GM19239 (cell line): ENCODE measurements at places on chromosomes 3 and 15.

DNA sequence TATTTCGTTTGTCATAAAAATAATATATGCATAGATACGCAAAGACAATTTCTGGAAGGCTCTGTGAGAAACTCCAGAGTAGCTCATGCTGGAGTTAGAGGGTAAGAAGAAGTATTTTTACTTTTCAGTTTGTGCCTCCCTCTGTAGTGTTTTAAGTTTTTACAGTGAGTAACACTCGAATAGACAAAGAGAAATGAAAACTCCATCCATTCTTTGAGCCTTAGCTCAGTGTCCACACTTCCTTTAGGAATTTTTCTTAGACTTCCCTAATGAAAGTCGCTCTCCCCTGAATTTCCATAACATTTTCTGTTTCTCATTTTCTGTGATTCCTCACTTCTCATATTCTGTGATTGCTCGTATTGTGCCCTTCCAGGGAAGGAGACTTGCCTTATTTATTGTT lies 2.1 kb downstream of the BLOC1S6 start:
- no peak for DNase-seq

DNA sequence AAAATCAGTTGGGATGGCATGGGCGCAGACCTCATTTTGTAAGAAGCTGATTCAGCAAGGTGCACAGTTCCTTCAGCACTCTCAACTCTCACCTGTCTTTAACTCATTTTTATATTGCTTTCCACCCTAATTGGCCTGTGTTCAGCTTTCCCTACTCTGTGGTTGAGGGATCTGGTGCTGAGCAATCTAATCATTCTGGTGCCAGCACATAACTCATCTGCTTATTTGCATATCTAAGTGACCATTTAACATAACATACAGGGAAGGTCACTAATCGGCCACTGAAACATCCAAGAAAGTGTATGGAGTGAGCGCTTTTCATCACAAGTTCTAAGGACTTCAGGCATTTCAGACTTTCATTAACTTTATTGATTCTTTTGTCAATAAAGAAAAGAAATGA lies 303.4 kb upstream of the ROPN1 start:
- DNase-seq, result no peak

- peak; percentile 41 for DNase-seq
Measured at GRCh38 chr3:193240850-193241706, at the start of gene PLAAT1. TSS of gene PLAAT1 (plus strand) at chr3:193241222. CDS start at chr3:193255651, 14,429 bp downstream.

GRCh38 chr3:7545334-7545733 lies 684.4 kb downstream of the GRM7 start:
- DNase-seq, result no peak

DNA sequence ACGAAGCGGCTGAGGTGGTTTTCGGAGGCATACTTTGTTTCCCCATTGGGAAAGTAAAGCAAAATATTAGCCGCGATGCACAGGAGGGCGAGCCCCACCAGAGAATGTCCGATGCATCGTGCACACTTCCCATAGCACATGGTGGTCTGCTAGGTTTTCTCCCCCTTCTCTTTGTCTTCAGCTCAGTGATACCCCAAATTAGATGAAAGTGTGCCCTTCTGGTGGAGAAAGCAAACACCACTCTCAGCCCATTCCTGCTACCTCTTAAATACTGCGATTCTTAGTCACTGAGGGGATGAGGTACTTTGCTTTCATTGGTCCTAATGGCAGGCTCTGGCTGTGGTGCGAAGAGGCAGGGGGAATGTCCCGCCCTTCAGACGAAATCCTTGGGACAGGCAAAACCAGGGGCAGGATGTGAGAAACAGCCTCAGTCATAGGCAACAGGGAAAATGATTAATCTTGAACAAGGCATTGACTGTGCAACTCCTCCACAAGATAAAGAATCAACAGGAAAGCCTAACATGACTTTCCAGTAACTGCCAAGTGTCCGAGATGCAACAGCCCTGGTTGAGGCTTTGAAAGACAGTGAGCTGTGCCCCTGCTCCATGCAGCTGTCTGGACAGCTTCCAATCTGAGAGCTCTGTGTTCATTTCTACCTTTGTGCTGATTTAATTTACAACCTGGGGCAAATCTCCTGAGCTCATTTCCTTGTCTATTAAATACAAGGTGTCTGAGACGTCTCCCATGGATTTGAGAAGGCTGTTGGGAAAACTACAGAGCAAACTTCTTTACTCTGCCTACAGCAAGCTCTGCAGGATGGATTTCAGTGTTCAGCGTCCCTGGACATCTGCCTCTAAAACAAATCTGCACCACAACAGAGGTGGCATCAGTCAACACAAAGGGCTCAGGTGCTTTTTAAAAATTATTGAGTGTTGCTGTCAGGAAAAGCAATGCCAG lies at the start of gene TM4SF1:
TM4SF1 (minus strand) TSS at position 242 of the 957 bp plus-strand sequence; CDS start at position 140, 102 bp downstream.
- no peak for DNase-seq

DNA sequence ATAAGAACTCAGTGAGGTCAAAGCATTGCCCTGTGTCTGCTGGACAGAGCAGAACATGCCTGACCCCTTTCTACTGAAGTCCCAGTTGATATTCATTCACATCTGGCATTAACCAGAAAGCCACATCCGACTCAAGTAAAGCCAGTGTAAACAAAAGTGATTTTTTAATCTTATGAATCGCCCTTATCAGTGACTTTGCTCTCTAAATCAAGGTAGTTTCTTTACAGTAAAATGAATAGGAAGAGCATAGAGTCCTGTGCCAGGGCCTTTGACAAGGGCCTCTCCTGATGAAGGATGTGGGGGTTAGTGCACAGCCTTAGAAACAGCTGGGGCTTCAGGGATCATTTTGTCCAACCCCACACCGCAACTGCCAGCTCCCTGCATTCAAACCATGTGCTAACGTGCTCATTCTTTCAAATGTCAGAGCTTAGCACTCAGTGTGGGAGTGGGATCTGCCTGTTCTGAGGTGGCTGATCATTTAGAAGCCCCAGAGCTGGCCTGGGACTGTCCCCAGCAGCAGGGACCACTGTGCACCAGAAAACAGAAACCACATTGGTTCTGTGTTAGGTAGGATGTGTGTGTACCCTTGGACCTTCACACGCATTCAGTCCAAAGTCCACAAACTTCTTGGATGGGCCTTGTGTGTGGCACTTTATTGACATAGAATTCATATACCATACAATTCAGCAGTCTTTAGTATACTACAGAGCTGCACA lies 55.3 kb downstream of the CCR4 start:
- no peak for DNase-seq

- no peak for DNase-seq
Measured at GRCh38 chr15:48112242-48112641, 8.5 kb upstream of the SLC24A5 start.

- no peak for DNase-seq
Measured at GRCh38 chr3:46464326-46465195, at the start of gene LTF. TSS of gene LTF (minus strand) at chr3:46464905. CDS start at chr3:46464867, 38 bp downstream.

DNA sequence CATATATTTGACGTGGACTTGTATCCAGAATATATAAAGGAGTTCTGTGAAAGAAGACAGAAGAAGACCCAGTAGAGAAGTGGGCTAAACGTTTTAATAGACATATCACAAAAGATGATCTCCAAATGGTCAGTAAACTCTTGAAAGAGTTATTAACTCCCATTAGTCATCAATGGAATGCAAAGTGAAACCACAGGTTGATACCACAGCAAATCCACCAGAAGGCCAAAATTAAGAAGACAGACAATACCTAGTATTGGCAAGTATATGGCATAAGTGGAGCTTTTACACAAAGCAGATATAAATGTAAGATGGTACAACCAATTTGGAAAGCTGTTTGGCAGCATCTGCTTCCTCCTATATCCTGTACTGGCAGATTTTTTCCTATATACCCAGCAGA lies 6.0 kb downstream of the SPATA16 start:
- no peak for DNase-seq

GRCh38 chr3:155075200-155075599 lies 4.9 kb upstream of the MME start:
- no peak for DNase-seq

DNA sequence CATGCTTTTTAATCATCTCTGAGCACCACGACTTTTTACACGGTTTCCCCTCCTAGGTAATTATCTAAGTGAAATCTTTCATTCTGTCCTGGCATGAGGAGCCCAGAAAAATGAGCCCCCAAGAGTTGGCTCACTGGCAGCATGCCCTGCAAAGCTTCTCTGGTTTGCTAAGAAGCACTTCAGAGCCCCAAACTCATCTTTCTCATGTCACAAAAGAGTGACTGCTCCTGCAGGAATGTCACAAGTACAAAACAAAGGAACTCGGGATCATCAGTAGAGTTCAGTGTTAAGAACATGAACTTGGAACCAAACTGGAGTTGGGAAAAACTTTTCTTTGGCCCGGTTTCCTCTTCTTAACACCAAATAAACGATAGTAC lies 123.9 kb downstream of the FOXB1 start:
- DNase-seq, result no peak
